ENCODE measurements at places on chromosomes 3 and 15. TPM values are rescaled to one million over a fixed set of nuclear protein-coding genes. Genes with fewer than 3 reads are reported as not detected.

The SPTSSB gene
- not detected for total RNA-seq

The FES gene
- 58.1 TPM for total RNA-seq

The GOLGA6A gene
- total RNA-seq: not detected

The MYRIP gene
- total RNA-seq: 11.9 TPM

The TAGLN3 gene
- total RNA-seq: not detected

The ZNF774 gene
- total RNA-seq: 2.6 TPM

The THBS1 gene
- 8,883 TPM for total RNA-seq

- no peaks in the 10 kb centered on the region for H3K4me1 ChIP-seq
- no peaks in the 10 kb centered on the region for H3K36me3 ChIP-seq
- H3K4me3 ChIP-seq: no peak overlapping the region
- no peak overlapping the region for H3K27ac ChIP-seq
These were observed 122.6 kb downstream of the ITPR1 start for GRCh38 chr3:4615750-4616149.

DNA sequence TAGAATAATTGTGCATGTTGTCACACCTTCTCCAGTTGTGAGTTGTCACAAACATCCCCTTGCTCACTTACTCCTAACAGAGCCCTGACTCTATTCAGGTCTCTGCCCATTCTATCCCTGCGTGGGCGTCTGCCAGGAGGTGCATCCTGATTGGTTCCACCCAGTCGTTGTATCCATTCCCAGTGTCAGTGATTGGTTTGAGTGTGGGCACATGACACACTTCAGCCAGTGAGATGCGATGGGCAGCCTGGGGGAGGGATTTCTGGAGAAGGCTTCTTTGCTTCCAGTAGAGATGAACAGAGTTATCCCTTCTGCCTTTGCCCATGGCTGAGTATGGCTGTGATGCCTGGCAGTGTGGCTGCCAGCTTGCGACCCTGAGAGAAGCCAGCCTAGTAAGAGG lies 18.7 kb downstream of the PXYLP1 start:
- H3K27me3 ChIP-seq: no peaks in the 10 kb centered on the region
- no peak for DNase-seq
- no peak overlapping the region for H3K4me3 ChIP-seq
- no peak overlapping the region for H3K27ac ChIP-seq

GRCh38 chr3:125057186-125057850 lies 1.5 kb upstream of the HEG1 start:
- H3K36me3 ChIP-seq: no peaks in the 10 kb centered on the region
- peaks cover 43% of the 10 kb centered on the region for H3K4me1 ChIP-seq
- H3K27ac ChIP-seq: peak overlapping the region; percentile 34
- no peaks in the 10 kb centered on the region for H3K27me3 ChIP-seq
- DNase-seq: peak; percentile 83
- no peak overlapping the region for H3K4me3 ChIP-seq

DNA sequence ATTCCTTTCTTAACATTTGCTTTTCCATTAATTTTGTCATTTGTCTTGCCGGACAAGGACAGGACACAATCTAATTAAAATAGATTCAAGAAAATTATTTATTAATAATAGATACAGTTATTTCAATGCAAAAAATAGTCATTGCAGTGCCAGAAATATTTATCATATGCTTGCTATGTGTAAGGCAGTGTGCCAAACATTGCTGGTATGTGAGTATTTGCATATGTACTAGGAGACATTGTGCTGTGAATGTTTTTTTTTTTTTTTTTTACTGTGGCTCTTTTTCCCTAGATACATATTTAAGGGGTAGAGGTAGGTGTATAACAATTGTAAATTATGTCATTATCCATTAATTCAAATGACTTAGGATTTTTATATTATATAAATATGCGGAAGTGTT lies 23.3 kb downstream of the SPRED1 start:
- DNase-seq: no peak
- H3K4me1 ChIP-seq: no peaks in the 10 kb centered on the region
- no peak overlapping the region for H3K27ac ChIP-seq
- no peaks in the 10 kb centered on the region for H3K27me3 ChIP-seq

DNA sequence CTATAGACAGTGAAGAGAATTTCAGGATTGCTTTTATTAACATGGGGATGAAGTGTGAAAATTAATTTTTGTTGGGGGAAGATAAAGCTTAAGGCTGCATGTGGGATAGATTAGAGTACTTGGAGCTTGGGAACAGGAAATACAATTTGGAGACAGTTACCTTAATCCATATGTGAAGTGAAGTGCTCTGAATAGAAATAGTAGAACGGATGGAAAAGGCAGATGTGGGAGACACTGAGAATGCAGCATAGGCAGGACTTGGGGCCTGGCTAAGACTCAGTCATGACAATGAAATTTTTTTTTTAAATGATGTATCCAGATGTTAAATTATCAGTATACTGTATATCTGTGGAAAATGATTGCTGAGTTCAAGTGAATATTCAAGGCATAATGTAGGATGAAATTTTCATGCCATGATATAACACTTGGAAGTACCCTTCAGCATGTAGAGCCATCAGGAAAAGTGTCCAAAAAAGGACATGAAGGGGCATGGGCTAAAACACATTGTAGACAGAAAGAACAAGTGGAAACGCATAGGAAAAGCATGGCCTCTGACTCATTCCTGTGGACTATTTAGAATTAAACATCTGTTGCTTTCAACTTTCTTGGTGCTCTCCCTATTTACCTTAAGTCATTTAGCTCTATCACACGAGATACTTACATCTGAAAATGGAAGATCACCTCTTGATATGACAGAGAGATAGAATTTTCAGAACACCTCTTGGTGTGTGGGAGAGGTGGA lies 134.8 kb downstream of the RBMS3 start:
- peaks cover 5% of the 10 kb centered on the region for H3K4me1 ChIP-seq

GRCh38 chr3:146899171-146899570 lies 294.0 kb upstream of the PLSCR5 start:
- H3K4me3 ChIP-seq: no peak overlapping the region
- no peaks in the 10 kb centered on the region for H3K4me1 ChIP-seq
- no peaks in the 10 kb centered on the region for H3K27me3 ChIP-seq
- no peak overlapping the region for H3K27ac ChIP-seq
- DNase-seq: peak; percentile 80
- no peaks in the 10 kb centered on the region for H3K36me3 ChIP-seq

- no peaks in the 10 kb centered on the region for H3K27me3 ChIP-seq
- no peaks in the 10 kb centered on the region for H3K36me3 ChIP-seq
- H3K27ac ChIP-seq: no peak overlapping the region
- H3K4me3 ChIP-seq: no peak overlapping the region
- H3K4me1 ChIP-seq: no peaks in the 10 kb centered on the region
These were observed 54.6 kb downstream of the STAC start for GRCh38 chr3:36434687-36435426.

- H3K27ac ChIP-seq: no peak overlapping the region
- DNase-seq: no peak
- peaks cover 2% of the 10 kb centered on the region for H3K4me1 ChIP-seq
These were observed 11.7 kb downstream of the CHST13 start for GRCh38 chr3:126535636-126536035.
